ENCODE measurements at places on chromosomes 4 and X. TPM values are rescaled to one million over a fixed set of nuclear protein-coding genes. Genes with fewer than 3 reads are reported as not detected.
A peak's percentile ranks its signal among the peaks of the same experiment; 100 is the strongest.

DNA sequence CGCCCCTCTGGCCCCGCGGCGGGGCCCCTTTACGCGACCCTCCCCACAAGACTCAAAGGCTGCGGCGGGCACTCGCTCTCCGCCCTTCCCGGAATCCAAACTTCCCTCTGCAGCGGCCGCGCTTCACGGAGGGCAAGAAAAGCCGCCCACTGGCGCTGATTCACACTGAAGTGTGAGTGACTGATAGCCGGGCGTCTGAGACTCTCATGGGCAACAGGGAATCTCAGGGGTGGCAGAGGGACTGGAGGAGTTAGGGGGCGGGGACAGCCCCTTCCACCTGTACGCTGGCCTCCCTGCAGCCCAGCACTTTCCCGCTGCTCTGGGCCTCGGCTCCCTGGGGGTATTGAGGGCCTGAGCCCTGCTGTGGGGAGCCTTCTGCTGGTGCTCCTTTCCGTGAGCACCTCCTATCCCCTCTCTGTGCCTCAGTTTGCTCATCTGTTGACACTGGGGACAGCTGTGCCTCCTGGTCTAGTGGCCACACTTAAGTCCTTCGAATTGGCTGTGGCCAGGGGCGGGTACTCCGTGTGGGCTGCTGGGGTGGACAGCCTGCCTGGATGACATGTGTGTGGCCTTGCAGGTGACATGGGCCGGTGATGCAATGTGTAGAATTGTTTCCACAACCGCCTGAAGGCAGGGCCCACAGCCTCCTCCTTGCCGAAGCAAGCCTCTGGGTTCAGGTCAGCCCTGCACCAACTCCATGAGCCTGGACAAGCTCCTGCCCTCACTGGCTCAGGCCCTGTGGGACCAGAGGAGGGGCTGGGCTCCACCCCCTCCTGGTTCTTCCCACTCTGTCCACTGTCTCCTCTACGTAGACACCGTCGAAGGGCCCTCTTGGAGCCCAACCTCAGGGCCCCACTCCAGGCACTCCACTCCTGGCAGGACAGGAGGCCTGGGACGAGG is 951 bp downstream of the SH3BP2 start:
- DNase-seq = peak; percentile 63

GRCh38 chrX:102708900-102709299 is 3.3 kb upstream of the GPRASP2 start:
- no peak for DNase-seq

- no peak for DNase-seq
Observed at GRCh38 chr4:106875340-106875739, 160.8 kb downstream of the DKK2 start.

GRCh38 chrX:48474127-48474526 is 1.9 kb upstream of the FTSJ1 start:
- DNase-seq = peak; percentile 1

DNA sequence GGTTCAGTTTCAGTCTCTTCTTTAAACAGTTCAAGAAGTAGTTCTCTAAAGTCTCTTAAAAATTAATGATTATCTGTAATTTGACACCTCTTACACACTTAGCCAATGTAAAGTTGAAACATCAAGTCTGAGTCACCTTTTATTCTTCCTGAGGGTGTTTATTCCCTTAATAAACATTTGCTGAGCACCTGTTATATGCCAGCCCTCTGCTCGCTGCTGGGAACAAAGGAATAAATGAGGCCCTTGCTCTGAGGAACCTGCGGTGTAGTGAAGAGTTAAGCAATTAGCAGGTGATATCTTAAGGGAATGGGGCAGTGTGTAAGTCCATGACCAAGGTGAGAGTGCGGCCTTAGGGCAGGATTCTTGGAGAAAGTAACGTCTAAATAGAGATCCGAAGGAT is 5.2 kb upstream of the NDNF start:
- no peak for DNase-seq

DNA sequence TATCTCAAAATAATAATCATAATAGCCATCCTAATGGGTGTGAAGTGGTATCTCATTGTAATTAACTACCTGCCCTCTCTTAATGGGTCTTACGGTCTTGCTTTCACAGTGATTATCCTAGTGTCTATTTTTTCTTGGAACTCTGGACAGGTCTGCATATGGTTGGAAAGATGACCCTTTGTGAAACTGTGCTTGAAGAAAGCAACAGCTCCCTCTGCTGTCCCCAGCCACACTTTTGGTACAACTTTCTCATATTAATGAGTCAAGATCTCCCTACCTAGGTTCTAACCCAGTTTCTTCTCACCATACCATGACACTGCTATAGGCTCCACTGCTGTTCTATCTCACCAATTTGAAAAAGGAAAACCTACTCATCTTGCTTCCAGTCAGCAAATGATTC is 2.4 kb downstream of the TFDP3 start:
- DNase-seq = no peak

- no peak for DNase-seq
Observed at GRCh38 chr4:104944596-104944995, 202.1 kb upstream of the TET2 start.

DNA sequence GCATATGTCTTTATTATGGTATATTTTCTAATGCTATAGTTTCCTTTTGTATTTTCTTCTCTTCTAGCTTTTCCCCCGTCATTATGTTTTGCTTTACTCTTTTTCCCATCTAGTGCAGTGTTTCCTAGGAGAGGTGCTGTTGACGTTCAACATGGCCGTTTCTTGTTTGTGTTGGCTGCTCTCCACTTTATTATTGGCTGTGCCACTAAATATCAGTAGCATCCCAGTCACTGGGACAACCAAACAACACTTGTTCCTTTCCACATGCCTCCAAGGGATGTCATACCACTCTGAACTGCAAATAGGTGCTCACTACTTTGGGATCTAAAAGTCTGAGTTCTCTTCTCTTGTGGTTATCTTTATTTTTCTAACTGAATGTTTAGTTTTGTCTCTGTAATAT is 26.5 kb downstream of the GBA3 start:
- no peak for DNase-seq

DNA sequence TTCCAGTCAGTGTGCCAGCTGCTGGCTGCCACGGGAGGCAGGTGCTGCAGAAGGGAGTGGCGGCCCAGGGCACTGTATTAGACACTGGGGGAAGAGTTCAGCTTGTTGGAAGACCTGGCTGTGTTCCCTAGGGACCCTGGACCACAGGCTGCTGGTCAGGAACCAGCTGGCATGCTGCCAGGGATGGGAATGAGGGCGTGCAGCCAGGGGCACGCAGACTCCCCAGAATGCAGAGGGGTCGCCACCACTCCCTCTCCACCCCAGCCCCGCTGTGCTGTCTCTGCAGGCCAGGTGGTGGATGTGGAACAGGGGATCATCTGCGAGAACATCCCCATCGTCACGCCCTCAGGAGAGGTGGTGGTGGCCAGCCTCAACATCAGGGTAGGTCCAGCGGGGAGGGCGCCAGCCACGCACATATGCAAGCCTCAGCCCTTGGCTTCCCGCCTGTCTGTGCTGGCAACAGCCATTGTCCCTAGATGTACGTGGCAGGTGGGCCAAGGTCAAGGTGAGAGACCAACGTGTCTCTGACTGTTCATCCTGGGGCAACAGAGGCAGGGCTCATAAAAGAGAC is 12.3 kb downstream of the ABCD1 start:
- DNase-seq = no peak

GRCh38 chr4:8044699-8045098 is 105.0 kb upstream of the AFAP1 start:
- DNase-seq = no peak

- DNase-seq = peak; percentile 13
Observed at GRCh38 chrX:109890910-109891502, 111.9 kb upstream of the TMEM164 start.

DNA sequence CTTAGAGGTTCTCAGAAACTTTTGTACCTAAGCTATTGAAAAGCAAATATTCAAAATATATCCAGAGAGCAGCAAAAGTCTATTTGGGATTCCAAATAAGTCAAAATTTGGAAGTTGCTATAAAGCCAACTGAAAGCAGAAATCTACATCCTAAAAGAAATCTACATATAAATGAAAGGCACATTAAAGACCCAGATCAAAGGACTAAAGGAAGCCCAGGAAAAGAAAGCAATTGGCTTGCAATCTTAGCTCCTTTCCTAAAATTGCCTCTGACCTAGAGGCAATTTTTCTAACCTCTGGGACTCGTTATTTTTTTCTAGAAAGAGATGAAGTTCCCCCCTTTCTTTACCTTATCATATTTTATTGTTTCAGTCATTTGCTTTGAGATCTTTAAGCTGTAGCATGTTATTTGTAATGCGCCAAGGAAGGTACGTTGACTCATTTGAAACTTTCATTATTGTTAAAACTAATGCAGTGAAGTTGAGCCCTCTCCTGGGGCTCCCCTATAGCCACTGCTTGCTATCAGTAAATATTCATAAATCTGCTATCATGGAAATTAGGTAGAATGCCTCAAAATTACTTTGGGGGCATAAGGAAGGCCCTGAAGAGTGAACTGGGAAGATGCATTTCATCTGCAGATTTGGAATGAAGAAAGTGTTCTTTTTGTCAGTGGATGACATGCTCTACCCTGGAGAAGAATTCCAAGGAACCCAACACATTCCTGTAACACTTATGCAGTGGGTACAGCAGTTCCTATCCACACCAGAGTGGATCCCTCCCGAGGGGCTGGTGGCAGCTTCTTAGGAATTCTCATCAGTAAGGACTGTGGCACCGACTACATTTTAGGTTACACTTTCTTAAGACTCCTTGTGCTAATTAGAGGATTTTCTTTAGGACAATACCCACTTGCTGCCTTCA is 177.8 kb upstream of the IGFBP7 start:
- DNase-seq = no peak

GRCh38 chr4:174554231-174554728 is 32.0 kb upstream of the HPGD start:
- DNase-seq = no peak

- no peak for DNase-seq
Observed at GRCh38 chr4:151459375-151459774, 50.4 kb downstream of the FHIP1A start.

DNA sequence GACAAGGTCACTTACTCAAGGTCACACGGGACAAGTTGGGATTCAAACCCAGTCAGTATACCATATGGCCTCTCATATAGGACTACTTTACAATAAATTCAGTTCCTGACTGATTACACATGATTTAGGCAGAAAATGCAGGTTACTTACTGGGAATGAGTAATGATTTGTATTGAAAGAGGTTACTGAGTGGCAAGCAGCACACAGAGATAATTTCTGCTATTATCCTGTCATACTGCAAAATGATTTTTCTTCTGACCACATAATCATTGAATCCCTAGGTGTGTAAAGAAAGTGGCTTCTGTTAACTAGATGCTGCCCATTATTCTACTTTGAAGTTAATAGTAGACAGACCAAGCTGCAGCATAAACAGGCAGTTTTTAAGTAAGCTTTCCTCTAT is 8.2 kb downstream of the FREM3 start:
- no peak for DNase-seq

GRCh38 chrX:124127496-124127895 is 166.0 kb downstream of the STAG2 start:
- no peak for DNase-seq

DNA sequence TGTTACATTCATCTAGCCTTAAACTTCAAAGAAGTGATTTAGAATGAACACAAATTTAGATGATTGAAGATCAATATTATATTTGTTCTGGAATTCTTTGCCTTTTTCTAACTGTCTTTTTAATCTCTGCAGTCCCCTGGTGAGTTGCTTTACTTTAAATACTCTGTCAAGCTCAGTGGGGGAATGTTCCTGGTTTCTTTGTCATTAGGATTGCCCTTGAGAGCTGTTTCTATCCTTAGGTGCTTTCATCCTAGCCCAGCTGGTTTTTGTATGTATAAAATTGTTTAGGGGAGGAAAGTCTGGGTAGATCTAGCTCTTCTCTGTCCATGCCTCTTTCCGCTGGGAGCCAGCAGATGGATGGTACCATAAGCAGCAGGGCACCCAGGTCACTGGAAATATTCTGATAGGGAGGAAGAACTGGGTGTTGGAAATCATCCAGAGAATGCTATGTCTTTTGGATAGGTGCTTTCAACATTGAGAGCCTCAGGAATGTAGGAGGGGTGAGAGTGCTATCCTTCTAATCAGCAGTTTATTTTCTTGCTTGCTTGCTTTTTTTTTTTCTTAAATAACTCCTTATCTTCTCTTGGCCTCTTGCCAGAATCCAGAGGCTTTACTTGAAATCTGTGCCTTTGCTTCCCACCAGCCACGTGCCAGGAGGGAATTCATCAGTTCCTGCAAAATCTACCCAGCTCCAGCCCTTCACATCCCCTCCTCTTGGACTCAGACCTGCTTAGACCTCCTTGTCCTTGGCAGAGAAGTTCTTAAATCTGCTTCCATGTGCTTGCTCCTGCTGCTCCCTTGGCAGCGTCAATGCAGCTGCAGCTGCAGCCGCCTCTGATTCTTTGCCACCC is 215.3 kb upstream of the ANXA3 start:
- DNase-seq = no peak

GRCh38 chr4:67714248-67714583 is 13.3 kb upstream of the UBA6 start:
- DNase-seq = no peak

DNA sequence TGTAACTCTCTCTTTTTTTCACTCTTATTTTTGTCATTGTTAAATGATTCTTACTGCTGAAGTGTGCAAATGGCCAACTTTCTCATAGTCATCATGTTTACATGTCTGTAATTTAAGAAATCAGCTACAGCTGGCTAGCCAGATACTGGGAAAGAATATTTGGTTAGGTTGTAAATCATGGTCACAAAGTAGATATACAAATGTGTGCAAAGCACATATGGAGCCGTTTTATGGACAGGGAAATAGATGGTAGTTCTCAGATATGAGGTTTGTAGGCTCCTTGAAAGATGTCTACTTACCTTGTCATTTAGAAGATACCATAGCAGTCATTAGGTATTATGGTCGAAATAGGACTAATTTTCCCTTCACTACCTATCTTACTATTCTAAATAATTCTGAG is 430.4 kb downstream of the ADGRL3 start:
- DNase-seq = no peak

DNA sequence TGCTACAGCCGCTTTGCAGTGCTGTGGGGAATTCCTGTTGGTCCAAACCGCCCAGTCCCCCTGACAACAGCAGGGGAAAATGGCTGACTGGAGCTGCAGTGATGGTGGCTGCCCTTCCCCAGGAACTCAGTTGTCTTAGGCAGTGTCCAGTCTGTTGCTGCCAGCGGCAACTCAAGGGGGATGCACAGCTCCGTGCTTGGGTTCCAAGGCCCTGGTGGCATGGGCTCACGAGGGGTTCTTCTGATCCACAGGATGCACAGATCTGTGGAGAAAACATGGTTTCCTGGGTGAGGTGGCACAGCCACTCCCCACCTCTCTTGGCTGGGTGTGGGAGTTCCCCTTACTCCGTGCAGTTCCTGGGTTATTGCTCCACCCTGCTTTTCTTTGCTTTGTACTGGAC is 261.2 kb downstream of the TLL1 start:
- no peak for DNase-seq

TMPRSS11D gene
- not detected for total RNA-seq

BCORL1 gene
- total RNA-seq = 13.8 TPM

NHSL2 gene
- 0.60 TPM for total RNA-seq

HTR2C gene
- total RNA-seq = not detected

ALB gene
- total RNA-seq = not detected

YIPF7 gene
- total RNA-seq = not detected

TCEAL7 gene
- 16.8 TPM for total RNA-seq

AMBN gene
- total RNA-seq = not detected

F8A3 gene
- total RNA-seq = 12.7 TPM

ZCCHC18 gene
- 0.10 TPM for total RNA-seq

All from HFFc6 (cell line).